OCI-LY7 (cell line): ENCODE measurements at places on chromosomes 11 and 22. TPM values are rescaled to one million over a fixed set of nuclear protein-coding genes. Genes with fewer than 3 reads are reported as not detected.
A peak's percentile ranks its signal among the peaks of the same experiment; 100 is the strongest.

MEI1 gene
- total RNA-seq = 11.5 and 14.6 TPM in 2 replicates

DNA sequence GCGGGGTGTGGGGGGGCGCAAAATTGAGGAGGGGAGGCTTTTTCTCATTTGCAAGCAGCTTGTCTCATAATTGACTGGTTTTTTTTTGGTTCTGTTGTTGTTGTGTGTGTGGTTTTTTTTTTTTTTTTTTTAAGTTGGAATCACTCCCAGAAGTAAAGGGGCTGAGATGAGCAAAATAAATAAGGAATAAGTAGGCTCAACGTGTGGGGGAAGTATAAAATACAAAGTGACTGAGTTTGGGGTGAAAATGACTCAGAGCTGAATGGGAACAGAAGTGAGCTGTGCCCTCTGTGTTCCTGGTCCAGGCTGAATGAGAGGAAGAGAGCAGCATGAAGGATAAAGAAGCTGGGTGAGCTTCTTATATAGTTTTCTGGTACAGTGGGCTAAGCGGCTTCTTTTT lies 90.0 kb downstream of the GRIK4 start:
- no peak for DNase-seq

DNA sequence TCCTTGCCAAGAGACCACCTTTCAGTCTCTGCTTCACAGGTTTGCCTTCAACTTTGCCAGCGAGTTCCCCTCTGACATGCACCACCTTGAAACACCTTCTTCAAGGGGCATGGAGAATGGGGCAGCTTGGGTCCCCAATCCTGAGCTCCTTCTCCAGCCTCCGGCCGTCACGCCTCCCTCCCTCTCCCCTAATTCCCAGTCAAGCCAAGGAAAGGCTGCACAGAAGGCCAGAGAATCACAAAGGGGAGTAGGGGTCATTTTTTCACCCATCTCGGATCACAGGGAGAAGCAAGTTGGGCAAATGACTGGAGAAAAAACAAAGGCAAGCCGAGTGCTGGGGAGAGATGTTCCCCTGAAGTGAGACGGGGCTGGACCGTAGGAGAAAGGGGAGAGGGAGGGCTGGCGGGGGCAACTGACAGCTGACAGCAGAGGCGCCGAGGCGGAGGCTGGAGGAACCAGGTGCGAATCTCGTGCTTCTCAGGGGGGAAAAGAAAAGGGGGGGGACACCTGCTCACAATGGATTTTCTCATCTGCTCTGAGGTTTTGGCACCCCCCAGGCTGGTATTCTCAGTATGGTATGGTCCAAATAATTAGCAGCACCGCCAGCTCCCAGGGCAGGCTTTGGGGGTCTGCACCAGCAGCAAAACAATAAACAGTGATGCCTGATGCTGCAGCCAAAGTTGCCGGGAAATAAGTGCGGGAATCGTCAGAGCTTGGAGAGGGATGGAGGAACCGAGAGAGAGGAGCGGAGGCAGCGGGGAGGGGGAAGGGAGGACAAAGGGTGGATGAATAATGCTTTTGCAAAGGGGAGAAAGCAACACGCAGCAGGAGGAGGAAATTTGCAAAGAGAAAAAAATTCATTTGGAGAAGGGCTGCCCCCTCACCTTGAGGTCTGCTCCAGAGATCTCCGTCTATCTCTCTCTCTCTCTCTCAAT lies 644 bp downstream of the YPEL4 start:
- DNase-seq = peak; percentile 48

- DNase-seq = no peak
These were observed 35.8 kb downstream of the MAML2 start for GRCh38 chr11:96306933-96307775.

GRCh38 chr22:20191000-20191515 lies 40.2 kb upstream of the CCDC188 start:
- DNase-seq = no peak

- no peak for DNase-seq
These were observed 20.5 kb upstream of the EFCAB6 start for GRCh38 chr22:43832393-43833265.

GRCh38 chr22:20756846-20757245 lies 17.1 kb upstream of the SERPIND1 start:
- DNase-seq = no peak

DNA sequence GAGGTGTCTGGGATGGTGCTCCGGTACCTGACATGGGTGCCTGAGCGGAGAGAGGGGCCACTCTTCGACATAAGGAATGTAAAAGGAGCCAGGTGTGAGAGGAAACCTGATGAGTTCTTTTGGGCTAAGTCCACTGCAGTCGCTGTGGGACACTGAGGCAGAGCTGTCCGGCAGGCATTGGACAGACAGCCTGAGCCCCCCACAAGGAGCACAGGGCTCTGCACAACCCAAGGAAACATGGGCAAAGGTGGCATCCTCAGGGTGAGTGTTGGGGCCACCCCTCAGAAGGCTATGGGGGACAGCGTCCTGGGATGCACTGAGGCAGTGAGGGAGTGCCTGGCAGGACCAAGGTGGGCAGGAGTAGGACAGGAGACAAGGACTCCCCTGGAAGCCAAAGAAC lies 57.7 kb upstream of the EMID1 start:
- DNase-seq = no peak
